Central memory CD8-positive, alpha-beta T cell (primary cell): ENCODE measurements at places on chromosomes 1 and 21.

DNA sequence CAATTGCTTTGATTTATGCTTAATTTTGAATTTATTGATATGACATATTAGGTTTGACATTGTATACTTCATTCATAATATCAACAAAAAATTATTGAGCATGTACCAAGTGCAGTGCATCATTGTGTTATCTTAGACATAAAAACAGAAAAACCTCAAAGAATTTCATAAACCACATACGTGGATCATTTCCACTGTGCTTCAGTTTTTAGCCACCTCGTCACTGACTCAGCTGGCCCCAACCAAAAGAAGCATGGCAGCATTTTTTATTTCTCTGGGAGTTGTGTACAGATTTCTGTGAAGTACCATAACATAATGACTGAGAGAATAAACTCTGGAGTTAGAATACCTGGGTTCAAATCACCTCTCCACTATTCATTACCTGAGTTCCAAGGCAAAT lies 95.6 kb upstream of the C1orf87 start:
- DNase-seq = no peak

GRCh38 chr1:39205781-39206464 lies 1.4 kb downstream of the MACF1 start:
- DNase-seq = no peak

DNA sequence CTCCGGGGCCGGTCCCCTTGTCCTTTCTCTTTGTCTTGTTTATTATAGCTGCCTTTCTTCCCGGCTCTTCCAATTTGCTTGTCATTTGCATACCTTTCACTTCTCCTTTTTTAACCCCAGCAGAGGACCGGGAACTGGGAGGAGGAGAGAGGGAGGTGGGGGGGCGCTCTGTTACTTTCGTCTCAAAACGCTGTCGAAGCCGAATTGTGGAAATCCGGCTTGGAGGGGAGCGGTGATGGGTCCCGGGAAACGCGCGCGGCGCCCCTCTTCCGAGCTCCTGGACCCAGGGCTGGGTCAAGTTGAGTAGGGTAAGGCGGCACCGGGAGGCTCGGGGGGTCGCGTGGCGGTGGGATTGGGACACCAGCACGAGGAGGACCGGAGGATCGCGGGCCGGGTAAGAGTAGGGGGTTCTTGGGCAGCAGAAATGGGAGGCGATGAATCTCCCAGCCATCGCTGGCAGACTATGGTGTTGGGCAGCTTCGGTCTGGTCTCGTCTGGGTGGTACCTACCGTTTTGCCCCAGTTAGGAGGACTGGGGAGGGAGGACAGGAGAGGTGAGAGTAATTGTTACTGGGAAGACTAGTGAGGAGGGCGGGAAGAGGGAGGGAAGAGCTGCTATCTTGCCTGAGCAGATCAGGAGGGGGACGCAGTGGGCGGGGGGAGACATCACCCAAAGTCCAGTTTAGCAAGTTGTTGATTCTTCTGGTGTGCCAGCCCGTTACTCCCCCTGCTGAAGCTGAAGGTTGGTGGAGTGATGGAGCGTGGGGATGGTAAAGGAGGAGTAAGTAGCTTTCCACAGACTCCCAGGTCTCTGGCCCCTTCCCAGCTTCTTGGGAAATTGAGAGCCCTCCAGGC lies 1.5 kb downstream of the PROX1 start:
- no peak for DNase-seq

DNA sequence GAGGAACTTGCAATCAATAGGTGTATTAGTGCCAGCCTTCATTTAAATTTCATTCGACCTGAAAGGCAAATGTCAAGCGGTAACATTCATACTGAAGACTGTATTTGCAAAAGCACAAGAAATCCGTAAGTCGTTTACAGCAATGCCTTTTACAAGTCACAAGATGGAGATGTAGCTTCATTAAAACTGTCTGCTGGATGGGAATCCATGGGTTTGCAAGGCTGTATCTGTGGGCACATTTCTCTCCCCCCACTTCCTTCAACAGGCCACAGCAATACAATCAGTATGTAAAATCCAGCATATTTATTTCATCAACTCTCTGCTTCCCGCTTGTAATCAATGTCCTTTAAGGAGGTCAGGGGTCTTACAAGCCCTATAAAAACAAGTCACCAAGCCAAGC lies 147.1 kb downstream of the SLC45A1 start:
- no peak for DNase-seq

DNA sequence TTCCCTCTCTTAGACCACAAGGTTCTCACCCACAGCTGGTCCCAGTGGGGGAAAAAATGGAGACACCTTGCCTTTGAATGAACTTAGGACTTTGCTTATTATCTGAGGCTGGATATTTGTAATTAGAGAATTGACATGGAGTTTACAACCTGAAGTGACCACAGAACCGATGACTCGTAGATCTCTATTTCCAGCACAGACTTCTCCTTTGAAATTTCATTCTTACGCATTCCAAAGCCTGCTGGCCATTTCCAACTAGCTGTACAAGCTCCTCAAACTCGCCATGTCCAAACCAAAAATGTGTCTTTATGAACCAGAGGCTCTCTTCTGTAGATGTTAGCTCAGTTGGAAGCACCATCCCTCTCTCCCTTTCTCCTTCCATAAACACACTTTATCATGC lies 12.0 kb downstream of the RAB7B start:
- no peak for DNase-seq

- peak; percentile 41 for DNase-seq
Measured at GRCh38 chr1:184890539-184890973, 83.8 kb downstream of the NIBAN1 start.

DNA sequence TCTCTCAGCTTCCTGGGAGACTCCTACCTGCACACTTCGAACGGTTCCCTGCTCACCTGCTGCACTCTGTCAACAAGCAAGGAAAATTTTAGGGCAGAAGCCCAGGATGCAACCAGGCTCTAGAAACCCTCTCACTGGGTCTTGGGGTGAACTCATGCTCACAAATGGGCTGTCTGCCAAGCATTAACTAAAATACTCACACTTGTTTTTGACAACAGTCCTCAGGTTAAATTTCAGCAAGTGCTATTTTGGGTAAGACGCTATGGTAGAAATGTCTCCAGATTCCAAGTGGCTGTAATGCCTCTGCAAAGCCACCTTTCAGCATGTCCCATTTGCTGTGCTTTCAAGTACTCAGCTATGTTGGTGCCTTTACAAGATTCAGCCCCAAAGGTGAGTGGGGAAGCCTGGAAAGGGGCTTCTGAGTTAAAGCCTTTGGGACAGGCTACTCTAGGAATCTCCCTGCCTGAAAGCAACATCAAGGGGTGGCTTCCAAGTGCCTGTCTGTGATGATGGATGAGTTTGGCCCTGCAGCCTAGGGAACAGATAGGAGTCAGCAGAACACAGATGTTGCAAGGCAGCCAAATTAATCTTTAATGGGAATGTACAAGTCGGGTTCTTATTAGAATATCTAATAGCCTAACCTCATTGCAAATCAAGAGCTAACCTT lies 211.9 kb upstream of the SPAG17 start:
- DNase-seq = no peak

GRCh38 chr1:212982430-212983152 lies 32.2 kb downstream of the VASH2 start:
- DNase-seq = no peak

GRCh38 chr1:173005196-173005864 lies 45.4 kb downstream of the TNFSF18 start:
- no peak for DNase-seq

GRCh38 chr21:16509476-16509875 lies 779.7 kb downstream of the USP25 start:
- no peak for DNase-seq

- no peak for DNase-seq
Measured at GRCh38 chr21:25757531-25757930, 22.8 kb downstream of the GABPA start.

- no peak for DNase-seq
Measured at GRCh38 chr1:175129182-175129581, 61.5 kb downstream of the TNN start.

DNA sequence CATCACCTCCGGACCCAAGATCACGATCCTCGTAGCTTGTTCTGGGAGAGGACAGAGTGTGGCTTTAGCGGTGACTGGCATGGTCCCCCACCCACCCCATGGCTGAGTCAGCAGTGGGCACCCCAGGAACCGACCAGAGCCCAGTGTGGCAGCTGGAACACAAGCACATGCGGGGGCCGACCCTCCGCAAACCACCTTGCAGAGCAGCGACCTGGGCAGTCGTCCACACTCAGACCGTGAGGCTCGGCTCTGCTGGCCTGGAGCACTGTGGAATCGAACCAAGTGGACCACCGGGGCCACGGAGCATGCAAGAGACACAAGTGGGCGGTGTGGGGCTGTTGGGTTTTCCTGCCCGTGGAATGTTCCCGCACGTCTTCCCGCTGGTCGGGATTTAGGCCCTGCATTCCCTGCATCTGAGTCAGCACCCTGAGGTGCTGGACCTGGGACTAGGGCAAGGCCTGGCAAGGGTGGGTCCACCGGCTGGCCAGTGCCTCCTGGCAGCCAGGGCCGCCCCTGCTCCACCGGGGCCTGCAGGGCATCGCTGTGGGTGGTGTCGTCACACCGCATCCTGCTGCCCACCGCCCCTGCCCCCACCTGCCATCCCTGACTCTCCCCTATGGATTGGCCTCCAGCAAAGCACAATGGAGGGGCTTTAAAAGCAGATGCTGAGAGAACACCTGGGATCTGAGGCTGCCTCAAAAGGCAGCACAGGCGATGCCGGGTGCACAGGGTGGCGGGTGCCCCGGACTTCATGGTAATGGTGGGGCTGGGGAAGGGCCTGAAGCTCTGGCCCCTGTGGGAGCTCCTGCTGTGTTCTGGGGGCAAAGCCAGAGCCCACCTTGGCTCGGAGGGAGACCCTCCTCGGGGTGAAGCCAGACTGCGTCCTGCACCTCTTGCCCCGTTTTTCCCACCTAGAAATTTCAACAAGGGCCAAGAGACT lies 18.5 kb downstream of the MORN1 start:
- no peak for DNase-seq

DNA sequence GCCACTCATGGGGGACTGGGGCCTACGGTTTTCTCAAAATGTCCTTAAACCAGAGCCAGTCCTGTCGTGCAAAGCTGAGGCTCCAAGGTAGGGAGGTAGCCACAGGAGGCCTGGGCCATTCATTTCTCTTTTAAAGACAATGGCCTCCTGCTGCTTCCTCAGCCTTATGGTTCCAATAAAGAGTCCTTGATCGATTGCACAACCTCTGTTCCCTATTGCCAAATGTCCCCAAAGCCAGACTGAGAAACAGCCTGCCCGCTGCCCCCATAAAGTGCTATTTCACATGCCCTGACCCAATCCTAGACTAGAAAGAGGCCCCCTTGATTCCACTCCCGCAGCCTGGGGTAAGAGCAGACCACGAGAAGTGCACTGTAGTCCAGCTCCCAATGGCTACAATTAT lies 166.7 kb downstream of the CLIC6 start:
- no peak for DNase-seq

GRCh38 chr1:117013309-117013858 lies 11.8 kb downstream of the CD101 start:
- no peak for DNase-seq

DNA sequence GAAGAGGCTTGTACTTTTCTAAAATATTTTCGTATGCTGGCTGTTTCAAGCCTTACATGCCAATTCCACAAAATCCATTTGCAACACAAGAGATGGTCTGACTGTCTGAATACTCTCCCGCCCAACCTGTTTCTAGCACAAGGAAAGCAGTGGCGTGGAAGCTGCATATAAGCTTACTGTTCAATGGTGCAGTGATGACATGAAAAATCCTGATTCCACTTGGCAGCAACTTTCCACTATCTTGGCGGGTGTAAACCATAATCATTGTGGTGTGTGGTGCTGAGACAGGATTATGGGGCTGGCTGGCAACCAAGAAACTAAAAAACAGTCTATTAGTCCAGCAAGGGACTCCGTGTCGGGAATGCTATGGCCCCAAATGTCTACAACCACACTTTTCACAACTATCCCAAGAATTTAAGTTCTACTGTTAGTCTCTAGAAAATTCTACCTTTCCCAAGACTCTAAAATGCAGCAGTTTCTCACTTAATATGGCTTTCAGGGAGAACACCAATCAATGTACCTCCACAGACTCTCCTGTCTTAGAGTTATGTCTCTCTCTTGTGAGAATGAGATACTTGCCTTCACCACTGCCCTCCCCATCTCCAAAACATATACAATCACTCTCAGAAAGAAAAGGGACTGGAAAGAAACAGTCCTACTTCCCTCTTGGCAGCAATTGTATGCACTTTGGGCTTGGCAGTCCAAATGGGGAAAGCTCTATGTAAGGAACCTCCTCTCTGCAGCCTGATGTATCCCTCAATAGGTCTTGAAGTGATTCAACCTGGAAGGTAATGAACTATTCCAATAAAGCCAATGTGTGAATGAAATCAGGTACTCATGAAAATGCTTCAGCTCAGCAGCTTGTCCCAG lies 9.5 kb downstream of the COLGALT2 start:
- DNase-seq = no peak

DNA sequence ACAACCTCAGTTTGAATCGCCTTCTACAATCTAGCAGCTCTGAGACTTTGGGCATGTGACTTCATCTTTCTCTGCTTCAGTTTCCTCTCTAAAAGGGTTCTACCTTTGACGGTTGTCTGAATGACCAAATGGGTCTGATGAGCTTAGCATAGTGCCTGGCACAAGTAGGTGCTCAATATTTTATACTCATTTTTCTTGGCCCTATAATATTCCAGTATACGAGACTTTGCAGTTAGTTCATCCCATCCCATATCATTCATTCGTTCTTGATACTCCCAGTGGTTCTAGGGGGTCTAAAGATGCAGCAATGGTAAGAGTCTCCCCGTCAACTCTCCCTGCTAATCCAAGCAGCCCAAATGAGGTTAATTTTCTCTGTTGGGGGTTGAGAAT lies 67.6 kb downstream of the ALPL start:
- no peak for DNase-seq

GRCh38 chr1:154859786-154860155 lies 10.3 kb downstream of the KCNN3 start:
- no peak for DNase-seq

DNA sequence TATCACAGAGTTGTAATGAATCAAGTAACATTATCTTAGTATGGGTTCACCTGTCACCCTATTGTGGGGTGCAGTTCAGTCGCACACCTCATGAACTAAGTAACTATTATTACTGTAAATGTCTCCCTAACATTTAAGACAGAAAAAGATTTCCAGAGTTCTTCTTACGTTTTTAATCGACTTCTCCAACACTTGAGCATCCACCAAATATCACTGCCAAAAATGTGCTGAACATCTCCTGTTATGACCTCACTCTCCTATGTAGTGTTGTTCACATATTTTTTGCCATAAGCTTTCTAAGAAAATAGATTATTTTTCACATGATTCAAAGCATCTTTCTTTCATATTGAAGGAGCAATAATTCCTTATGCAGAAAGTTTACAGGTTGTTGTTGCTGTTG lies 1.3 kb downstream of the TTLL7 start:
- no peak for DNase-seq

- DNase-seq = no peak
Measured at GRCh38 chr21:38817371-38818324, 11.9 kb downstream of the ETS2 start.
